ENCODE measurements at places on chromosomes 12 and 14. TPM values are rescaled to one million over a fixed set of nuclear protein-coding genes. Genes with fewer than 3 reads are reported as not detected.

AICDA gene
- not detected for total RNA-seq

SLC6A15 gene
- 0.49 TPM for total RNA-seq

CDK2 gene
- total RNA-seq: 31.3 TPM

SMCO3 gene
- total RNA-seq: not detected

IFNG-AS1 gene
- 0.07 TPM for total RNA-seq

TAS2R50 gene
- 1.9 TPM for total RNA-seq

CMTM5 gene
- total RNA-seq: 0.21 TPM

LHX5 gene
- total RNA-seq: not detected

GPR137C gene
- 1.7 TPM for total RNA-seq

CPNE6 gene
- 0.12 TPM for total RNA-seq

Data from cardiac muscle cell (in vitro differentiated cells and primary cell).